Dermis blood vessel endothelial cell (primary cell): ENCODE measurements at places on chromosomes 2 and 18. TPM values are rescaled to one million over a fixed set of nuclear protein-coding genes. Genes with fewer than 3 reads are reported as not detected.

DNA sequence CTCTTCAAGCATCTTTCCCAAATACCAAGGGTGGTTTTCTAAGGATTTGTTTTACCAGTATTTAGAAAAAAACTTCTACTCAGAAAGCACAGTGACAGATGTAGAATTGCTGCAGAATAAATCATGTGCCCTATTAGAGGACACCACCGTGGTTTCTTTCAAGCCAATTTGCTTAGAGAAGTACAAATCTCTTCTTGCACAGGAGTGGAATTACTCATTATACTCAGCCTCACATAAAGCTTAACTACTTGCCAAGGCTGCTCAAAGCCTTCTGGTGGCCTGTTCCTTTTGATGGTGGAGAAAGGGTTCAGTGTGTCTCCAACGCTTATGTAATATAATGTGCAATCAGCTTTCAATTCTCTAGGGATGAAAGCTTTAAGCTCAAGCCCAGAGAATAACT, 66.5 kb upstream of the CTNNA2 start:
- DNase-seq = no peak

Gene GALNT5
- total RNA-seq = under 0.01 and 0.09 TPM in 2 replicates

Gene UBXN2A
- 13.1 and 17.0 TPM in 2 replicates for total RNA-seq

- peak; percentile 50 for DNase-seq
These were observed 33.0 kb downstream of the RAB1A start for GRCh38 chr2:65096948-65097347.

Gene CFC1
- not detected in 2 replicates for total RNA-seq

- peak; percentile 81 for DNase-seq
These were observed 57.3 kb upstream of the PSMD14 start for GRCh38 chr2:161250864-161251436.

- no peak for DNase-seq
These were observed 21.8 kb upstream of the CXCR1 start for GRCh38 chr2:218188528-218188927.

Gene CTNNA2
- total RNA-seq = not detected in 2 replicates

DNA sequence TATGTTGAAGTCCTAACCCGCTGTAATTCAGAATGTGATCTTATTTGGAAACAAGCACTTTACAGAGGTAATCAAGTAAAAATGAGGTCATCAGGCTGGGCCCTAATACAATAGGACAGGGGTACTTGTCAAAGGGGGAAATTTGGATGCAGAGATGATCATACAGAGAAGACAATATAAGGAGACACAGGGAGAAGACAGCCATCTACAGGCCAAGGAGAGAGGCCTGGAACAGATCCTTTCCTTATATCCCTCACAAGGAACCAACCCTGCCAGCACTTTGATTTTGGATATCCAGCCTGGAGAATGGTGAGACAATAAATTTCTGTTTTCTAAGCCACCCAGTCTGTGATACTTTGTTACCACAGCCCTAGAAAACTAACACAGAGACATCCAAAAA, 104.3 kb downstream of the METTL4 start:
- DNase-seq = no peak

DNA sequence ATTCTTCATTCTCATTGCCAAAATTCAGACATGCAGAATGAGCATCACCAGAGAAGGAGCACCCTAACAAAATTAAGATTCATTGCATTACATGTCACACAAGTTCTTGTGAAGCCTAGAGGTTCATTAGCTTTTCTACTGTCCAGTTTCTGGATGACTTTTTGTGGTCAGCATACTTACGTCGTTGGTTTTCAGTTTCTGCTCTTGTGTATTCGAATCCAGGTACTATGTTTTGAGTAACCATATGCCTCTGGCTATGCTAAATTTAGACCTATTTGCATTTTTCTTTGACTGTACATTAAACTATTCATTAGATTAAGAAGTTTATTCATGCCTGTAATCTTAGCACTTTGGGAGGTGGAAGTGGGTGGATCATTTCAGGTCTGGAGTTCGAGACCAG, 251.3 kb downstream of the PARD3B start:
- DNase-seq = no peak

DNA sequence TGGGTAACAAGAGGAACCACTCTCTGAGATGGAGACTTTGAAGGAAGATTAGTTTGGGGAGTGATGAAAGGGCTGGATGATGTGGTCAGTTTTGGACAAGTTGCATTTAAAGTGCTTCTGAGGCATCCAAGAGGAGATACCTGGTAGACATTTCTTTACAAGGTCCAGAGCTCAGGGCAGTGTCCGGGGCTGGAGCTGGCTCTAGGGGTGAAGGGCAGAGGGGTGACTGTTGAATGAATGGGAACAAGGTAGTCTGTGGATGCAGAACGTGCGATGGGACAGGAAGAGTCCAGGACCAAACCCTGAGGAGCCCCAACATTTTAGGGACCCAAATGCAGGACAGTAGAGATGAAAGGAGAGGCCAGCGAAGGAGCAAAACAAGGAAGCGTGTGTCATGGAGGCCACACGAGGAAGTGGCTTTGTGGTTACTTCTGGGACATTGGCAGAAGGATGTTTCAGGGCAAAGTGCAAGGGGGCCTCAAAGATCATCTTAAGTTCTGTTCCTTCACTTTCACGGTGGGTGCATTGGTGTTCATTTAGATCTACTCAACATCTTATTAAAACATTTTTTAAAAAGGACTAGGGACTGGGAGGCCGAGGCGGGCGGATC, 13.6 kb upstream of the GPR35 start:
- DNase-seq = no peak

DNA sequence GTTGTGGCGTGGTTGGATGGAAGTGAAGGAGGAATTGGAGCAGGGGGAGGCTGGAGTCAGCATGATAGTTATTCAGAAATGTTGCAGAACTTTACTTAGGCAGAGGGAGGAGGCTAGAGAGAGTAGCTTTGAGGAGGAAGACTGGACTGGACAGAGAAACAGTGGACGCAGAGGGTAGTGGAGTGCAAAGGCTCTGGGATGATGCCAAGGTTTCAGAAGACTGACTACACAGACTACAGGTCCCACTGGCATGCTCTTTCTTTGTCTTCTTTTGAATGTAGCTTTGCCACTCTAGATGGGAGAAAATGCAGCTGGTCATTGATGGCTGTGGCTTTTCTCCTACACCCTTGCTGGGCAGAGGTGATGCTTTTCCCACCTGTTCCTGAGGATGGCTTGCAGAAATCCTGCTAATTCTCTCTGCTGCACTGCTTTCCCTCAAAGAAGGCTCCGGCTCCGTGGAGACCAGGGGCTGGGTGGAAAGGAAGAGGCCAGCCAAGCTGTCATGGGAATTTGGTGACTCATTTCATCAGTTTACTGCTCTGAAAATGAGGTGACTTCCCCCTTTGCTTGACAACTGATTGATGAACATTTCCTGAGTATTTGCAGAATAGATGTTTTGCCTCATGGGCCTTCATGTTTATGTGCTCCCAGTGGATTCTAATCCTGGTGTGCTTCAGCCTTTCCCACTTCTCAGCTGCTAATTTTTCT, 42.4 kb downstream of the MEIS1 start:
- DNase-seq = no peak

DNA sequence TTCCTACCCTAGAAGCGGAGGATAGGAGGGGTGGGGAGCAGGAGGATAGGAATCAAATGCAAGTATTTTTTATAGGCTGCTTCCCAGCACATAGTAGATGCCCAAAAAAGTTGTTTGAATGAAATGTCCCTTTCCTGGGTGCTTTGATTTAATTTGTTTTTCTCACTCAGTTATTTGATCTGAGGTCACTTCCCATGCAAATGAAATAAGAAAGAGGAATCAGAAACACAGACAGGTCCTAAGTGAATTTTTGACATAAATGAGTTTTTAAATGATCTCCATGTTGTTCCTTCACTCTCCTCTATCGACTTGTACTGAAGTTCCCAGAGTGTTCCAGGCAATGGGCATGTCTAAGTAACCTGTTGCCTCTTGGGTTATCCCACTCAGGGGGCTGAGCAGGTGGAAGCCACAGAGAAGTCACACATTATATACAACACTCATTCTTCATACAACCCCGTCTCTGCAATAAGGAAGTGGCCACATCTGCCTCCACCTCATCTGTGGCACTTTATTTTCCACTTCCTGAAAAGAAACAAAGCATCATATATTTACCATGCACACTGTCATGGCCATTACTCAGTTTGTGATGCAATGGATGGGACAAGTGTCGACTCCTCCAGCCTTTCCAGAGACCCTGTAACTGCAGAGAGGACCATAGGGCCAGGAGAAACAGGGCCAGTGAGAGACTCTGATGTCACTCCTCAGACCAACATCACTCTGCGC, 81.9 kb upstream of the ZNF397 start:
- DNase-seq = no peak

Gene ZNF385B
- total RNA-seq = not detected in 2 replicates

GRCh38 chr2:56709181-56709580, 525.4 kb downstream of the CCDC85A start:
- no peak for DNase-seq

Gene MYO3B
- not detected in 2 replicates for total RNA-seq

Gene ABCG5
- total RNA-seq = not detected in 2 replicates

Gene KCNG2
- total RNA-seq = 0.51 and 0.93 TPM in 2 replicates

DNA sequence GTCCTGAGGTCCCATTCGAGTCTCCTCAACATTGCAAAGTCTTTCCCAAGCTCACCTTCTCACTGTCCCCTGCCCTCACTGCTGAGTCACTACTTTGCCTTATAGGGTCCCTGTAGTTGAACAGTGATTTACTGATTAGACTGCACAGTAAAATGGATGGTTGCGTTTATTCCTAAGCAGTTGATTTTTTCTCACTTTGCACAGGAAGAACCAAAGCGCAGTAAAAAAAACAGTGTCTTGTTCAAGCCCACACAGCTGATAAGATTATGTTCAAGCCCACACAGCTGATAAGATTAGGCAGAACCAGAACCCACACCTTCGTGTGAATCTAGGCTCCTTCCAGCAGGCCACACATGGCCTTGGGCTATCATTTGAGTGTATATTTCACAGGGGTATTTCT, 215.3 kb upstream of the COPS8 start:
- no peak for DNase-seq

- DNase-seq = peak; percentile 87
These were observed 3.4 kb downstream of the GEN1 start for GRCh38 chr2:17757321-17757720.

DNA sequence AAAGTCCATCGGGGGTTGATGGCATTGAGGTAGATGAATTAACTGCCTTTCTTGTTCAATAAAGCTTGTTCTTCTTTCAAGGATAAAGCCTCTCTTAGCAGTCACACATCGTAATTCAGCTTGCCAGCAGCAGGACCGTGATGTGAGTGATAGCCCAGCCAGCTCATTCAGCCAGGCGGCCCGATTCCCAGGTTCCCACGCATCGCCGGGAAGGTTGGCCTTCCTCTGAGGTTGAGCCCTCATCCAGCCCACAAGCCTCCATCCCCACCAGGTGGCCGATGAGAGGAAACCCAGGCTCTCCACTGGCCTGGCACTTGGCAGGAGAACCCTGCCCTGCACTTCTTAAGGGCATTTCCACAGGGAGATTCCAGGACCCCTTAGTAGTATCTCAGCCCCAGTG, 4.7 kb downstream of the AGAP1 start:
- no peak for DNase-seq

DNA sequence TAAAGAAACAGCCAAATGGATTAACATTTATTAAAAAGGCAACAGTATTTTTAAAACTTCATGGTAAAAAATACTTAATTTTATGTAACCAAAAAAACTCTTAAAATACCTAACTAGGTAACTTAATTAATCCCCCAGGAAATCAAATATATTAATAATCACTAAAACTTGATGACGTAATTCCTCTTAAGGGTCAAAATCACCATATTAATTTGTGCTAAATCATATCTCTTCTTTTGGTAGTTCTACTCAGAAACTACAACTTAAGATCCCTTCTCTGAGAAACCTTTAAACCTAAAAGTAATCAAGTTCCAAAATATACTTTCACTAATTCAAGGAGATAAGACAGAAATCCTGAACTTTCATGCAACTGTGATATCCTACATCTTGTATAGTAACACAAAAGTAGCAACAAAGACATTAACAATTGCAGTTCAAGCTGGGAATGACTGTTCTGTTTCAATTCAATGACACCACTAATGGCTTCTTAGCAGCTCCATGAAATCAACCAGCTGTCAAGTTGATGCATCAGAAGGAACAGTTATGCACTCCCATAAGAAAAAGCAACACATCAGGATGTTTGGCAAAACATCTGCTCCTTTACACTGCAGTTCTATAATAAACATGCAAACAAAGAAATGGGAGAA, 4.0 kb downstream of the BAZ2B start:
- DNase-seq = peak; percentile 37

DNA sequence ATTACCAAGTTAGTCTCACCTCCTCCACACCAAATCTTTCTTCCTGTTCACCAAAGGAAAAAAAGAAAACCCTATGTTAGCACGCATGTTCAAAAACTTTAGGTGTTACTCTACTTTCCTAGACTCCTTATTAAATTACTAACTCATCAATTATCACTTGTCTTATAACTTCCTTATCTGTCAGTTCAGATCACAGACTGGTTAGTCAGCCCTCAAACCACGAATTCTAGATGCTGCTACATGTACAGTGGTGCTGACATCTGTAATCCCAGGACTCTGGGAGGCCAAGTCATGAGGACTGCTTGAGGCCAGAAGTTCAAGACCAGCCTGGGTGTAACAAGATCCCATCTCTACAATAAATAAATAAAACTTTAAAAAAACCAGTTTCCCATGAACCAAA, 3.5 kb downstream of the YWHAQ start:
- DNase-seq = no peak

- DNase-seq = no peak
These were observed 183.5 kb downstream of the RDH14 start for GRCh38 chr2:18376936-18377335.

GRCh38 chr2:160970052-160970965, 189.9 kb upstream of the TANK start:
- DNase-seq = peak; percentile 88

DNA sequence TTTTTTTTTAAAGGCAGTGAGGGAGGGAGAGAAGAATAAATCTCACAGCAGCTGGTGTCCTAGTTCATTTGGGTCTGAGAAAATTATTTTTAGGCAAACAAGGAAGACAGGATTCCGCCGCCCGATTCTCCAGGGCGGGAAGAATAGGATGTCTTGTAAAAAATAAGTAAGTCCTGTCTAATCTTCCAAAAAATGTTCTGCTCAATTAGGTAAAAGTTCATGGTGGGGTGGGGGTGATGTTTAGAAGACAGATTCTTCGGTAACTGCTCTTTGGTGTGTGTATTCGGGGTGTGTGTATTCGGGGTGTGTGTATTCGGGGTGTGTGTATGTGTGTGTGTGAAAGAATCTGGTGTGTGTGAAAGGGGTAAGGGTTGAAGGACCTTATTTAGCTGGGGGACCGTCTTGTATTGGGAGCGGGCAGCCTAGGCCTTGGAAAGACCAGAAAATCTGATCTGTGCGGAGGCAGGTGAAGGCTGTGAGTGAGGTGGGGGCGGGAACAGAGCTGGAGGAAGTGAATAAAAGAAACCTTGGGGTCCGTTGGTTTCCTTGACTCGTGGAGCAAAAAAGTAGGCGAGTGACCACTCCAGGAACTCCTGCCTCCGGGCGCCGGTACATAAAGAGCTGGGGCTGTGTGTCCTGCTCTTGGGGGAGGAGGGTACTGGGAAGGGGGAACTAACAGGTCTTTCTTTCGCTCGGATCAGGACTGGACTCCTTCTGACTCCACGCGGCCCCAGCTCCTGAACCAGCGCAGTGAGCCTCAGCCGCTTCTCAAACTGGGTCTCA, 4.4 kb upstream of the PAX3 start:
- DNase-seq = no peak

Gene DLGAP1
- total RNA-seq = 0.17 and 0.23 TPM in 2 replicates

GRCh38 chr18:57853133-57853532, 50.0 kb upstream of the ATP8B1 start:
- DNase-seq = no peak

GRCh38 chr2:127003070-127003800, 103.7 kb downstream of the BIN1 start:
- no peak for DNase-seq

GRCh38 chr2:61117534-61117933, 44.5 kb upstream of the C2orf74 start:
- no peak for DNase-seq

Gene CFAP210
- total RNA-seq = not detected in 2 replicates

Gene HOXD13
- total RNA-seq = under 0.01 TPM in 1 of 2 replicates, not detected in the other

Gene ADRA2B
- total RNA-seq = 0.05 and 0.17 TPM in 2 replicates
